ENCODE measurements at places on chromosomes 13 and 19. TPM values are rescaled to one million over a fixed set of nuclear protein-coding genes. Genes with fewer than 3 reads are reported as not detected.
A peak's percentile ranks its signal among the peaks of the same experiment; 100 is the strongest.

SIGLEC5 gene
- total RNA-seq: not detected

PGLYRP2 gene
- not detected for total RNA-seq

GRCh38 chr19:18762125-18763023 lies 28.7 kb downstream of the COMP start:
- peak; percentile 15 for DNase-seq

DNA sequence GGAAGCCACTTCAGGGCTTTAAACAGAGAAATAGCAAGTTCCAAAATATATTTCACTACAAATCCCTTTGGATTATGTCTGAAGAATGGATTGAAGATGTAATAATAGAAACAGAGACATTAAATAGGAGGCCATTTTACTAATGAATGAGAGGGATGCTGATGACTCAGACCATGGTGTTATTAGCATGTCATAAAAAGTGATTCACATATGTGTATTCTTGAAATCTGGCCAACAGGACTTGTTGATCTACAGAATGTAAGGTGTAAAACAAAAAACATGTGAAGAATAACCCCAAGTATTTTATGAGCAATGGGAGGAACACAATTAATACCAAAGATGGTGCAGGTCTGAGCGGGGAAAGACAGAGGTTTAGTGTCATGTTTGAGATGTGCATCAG lies 873.7 kb downstream of the SLITRK5 start:
- no peak for DNase-seq

DNA sequence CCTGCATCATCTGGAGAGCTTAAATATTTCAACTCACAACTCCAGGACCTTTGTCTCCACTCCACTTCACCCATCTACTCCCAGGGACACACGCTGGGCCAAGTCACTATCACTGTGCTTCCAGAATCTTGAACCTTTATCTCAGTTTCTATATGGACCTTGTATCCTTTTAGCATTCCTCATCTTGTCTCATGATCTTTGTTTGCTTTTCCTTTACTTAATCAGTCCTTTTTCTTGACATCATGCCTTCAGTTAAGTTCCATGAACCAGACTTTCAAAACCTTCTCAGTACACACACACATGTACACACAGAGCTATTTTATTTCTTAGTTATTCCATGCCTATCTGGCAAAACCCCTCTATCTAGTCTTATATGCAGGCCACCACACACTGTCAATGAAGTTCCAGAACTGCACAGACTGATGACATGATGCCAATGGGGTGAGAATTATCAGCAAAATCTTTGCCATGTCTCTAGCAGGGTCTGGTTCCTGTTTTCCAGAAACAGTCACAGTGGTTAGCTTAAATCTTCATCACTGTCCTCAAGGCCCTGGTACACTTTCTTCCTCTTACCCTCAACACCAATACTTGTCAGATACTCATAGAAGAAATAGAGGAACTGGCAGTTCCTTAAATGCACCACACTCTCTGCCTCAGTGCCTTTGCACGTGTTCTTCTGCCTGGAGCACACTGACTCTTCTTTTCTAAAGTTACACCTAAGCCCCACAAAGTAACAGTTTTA lies 77.6 kb upstream of the STARD13 start:
- DNase-seq: no peak

DNA sequence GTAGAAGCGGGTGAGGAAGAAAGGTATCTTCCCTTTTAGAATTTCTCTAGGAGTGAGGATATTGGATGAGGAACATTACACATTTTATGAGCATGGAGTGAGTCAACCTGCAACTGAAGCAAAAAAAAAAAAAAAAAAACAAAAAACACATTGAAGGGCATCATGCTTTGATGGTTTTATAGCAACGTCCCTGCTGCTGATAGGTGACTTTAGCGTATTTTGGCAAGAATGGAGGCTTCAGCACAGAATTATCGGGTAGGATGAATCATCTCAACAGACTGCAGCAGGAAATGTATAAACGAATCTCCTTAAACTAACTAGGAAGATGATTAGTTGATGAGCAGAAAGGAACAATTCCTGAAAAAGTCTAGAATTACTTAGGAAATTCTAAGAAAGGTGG lies 1359.6 kb upstream of the ATXN8OS start:
- no peak for DNase-seq

GRCh38 chr13:20131057-20131832 lies 29.6 kb downstream of the GJA3 start:
- DNase-seq: no peak

GRCh38 chr19:19900139-19900728 lies 512 bp upstream of the ZNF93 start:
- DNase-seq: no peak

DNA sequence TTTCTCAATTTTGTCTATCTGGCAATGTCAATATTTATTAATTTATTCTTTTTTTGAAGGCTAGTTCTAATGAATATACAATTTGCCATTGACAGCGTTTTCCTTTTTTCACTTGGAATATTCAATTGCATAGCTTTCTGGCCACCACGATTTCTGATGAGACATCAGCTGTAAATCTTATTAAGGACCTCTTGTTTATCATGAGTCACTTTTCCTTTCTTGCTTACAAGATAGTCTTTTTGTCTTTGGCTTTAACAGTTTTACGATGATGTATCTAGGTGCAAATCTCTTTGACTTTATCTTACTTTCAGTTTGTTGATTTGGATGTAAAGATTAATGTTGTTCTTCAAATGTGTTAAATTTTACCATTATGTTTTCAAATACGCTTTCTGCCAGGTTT lies 991.6 kb upstream of the SLC10A2 start:
- no peak for DNase-seq

GRCh38 chr19:55097864-55098715 lies 19.3 kb downstream of the PPP1R12C start:
- DNase-seq: no peak

Measured in glutamatergic neuron (in vitro differentiated cells).